ENCODE measurements at places on chromosomes 6 and 20.

DNA sequence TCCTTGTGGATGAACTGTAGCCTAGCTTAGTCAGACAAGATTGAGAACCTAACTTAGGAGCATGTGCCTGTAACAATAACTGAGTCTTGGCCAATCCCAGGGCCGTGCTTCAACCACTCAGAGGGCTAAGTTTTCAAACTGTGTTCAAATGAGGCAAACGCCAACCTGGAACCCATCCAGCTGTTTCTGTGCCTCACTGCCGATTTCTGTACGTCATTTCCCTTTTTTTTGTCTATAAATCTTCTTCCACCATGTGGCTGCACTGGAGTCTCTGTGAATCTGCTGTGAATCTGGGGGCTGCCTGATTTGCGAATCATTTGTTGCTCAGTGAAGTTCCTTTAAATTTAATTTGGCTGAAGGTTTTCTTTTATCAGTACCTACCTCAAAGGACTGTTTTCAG is 115.0 kb upstream of the CHD6 start:
- DNase-seq = no peak

- no peak for DNase-seq
Measured at GRCh38 chr6:26223228-26223627, 136.0 kb downstream of the HFE start.

DNA sequence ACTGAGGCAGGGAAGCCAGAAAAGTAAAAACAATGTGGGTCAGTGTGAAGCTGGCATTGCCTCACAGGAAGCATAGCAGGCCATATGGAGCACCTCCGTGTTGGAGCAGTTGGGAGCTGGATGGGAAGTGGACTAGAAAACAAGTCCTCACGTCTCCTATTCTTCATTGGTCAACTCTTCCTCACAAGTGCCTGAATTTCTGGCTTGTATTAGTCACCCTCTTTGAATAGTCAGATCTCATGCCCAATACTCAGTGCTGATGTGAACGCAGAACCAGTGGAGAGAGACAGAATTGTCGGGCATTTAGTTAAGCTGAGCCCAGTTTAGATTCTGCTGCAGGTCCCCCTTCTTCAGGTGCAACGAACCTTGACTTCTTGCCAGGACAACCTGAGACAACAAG is 22.3 kb upstream of the RSPO3 start:
- DNase-seq = no peak

DNA sequence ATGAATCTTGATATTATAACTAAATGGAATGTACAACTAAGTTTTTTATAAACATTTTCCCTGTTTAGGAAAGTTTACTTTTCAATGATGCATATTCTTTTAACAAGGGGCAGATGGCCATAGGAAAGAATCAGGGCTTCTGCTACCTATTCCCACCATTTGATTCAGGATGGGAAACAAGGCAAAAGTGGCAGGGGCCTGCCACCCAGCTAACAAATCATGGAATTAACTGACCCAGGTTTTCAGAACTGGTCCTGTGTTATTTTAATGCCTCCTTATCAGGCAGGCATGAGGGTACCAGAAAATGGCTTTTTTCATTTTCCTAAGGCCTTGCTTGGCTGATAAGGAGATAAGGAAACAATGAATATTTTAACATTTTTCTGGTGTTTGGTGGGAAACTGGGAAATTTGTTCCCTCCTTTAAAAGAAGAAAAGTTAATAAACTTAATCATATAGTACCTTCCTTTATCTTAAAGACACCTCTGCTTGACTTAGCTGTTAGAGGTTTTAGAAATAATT is 6.7 kb downstream of the POU3F2 start:
- DNase-seq = no peak

DNA sequence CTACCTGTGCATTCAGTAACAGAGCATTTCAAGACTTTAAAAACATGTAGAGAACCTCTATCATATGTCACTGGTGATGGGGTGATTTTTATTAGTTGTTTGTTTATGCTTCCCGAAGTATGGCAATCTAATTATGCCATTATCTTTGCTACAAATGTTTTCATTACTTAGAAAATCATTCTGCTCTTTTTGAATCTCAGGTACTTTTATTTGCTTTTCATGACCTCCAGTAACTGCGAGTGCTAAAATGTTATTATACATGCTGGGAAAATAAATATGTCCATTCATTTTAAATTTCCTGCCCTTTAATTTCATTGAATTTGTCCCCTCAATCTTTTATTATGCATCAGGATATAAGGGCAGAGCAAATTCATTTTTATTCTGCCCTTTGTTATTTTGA is 515.7 kb downstream of the NKAIN2 start:
- no peak for DNase-seq

GRCh38 chr20:17947474-17947815 is 21.1 kb downstream of the SNX5 start:
- no peak for DNase-seq

DNA sequence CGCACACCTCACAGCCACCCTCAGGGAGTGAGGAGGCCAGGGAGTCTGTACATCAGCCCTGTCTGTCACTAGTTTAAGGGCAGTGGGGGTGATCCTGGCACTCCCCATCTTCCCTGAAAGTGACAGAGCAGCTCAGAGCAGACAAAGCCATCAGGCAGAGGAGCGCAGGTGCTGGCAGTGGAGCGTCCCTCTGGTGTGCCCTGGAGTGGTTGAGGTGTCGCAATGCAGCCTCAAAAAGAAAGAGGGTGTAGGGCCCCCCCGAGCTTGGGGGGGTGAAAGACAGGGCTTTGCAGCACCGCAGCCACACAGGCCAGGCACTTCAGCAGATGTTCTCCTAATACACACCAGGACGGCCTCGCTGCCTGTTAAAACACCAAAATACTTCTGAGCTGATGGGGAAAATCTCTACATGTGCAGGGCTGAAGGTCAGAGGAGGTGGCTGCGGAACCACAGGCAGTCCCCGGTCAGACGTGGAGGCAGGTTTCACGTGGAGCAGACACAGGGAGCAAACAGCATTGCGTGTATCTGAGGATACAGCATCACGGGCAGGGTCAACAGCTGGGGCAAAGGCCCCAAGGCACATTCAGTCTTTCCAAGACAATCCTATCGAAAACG is 69.5 kb downstream of the PREX1 start:
- no peak for DNase-seq

GRCh38 chr6:140062043-140063020 is 687.9 kb upstream of the CITED2 start:
- DNase-seq = peak; percentile 75

- DNase-seq = no peak
Measured at GRCh38 chr6:16095180-16095579, 33.7 kb upstream of the MYLIP start.

GRCh38 chr6:113411011-113411410 is 446.1 kb upstream of the MARCKS start:
- DNase-seq = no peak

DNA sequence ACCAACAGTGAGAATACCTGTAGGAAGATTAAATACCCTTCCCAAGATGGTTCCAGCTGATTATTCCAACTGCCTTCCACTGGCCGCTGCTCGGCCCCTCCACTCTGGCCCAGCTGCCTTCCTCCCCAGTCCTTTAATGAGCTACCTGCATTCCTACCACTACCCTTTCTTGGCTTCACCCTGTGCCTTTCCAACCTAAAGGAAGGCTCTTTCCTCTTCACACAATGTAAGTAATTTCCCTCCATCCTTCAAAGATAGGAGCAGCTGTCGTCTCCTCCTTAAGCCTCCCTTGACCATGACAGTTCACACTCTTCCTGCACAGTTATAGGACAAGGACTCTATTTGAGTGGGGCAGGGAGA is 16.2 kb upstream of the SNX9 start:
- DNase-seq = no peak

- DNase-seq = no peak
Measured at GRCh38 chr6:149867876-149868640, 3.9 kb upstream of the LRP11 start.

DNA sequence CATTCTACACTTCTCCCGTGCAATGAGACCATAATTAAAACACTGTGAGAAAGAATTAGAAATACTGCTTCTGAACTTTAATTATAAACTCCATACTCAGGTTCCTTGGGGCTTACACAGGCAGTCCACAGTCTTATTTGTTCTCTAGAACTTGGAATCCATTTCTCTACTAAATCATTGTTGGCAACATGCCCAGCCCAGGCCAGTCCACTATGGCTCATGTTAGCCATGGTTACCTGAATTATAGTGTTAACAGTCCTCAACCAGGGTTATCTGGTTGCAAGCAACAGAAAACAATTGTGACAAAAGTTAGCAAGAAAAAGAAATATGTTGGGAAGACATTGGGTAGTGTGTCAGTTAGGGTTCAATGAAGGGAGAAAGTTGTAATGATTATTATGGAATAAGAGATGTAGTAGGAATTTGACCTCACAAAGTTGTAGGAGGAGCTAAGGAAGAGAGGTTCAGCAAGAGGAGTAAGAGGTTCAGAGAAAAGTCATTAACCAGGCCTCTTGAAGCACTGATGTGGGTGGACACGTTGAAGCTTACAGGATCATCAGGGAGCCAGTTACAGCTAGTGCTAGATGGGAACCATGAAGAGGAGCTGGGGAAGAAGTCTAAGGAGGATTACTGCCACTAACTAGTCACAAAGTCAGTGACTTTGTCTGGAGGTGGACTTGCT is 352.5 kb upstream of the PRND start:
- DNase-seq = no peak

DNA sequence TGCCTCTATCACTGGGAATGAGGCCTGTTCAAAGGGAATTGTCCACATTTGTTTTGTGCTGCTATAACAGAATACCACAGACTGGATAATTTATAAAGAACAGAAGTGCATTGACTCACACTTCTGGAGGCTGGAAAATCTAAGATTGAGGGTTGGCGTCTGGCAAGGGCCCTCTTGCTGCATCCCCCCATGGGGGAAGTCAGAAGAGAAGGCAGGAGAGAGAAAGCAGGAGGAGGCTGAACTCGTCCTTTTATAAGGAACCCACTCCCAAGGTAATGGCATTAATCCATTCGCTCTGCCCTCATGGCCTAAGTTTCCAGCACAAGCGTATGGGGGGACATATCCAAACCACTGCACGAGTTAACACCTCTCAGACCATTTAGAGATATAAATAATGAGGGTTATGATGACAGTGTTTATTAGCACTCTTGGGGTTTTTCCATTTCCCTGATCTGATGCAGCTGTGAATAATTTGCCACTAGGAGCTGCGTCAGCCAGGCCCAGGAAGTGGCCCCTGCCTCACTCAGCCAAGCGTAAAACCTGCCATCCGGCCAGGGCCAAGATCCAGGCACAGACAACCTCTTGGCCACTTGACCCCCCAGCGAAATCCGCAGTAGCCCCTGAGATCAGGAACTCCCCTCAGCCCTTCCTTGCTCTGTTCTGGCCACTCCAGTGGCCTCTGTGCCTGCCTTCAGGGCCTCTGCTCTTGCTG is 14.2 kb upstream of the SLCO4A1 start:
- DNase-seq = peak; percentile 77

DNA sequence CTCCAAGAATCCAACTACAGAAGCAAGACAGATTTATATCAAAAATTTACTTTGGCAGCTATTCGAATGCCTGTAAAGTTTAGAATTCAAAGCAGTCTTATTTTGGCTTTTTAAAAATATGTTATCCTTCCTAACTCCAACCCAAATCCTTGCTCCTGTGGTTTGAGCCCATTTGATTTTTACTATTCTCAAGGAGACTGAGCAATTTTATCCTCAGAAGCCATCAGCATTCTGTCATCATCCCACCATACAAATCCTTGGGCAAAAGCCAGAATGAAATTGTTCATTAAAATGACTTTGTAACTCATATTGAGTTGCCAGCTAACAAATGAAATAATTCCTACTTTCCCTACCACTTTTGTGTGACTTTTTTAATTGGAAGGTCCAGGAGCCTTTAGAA is 392.8 kb downstream of the ADGRB3 start:
- no peak for DNase-seq

- DNase-seq = peak; percentile 74
Measured at GRCh38 chr6:3592371-3592941, 135.6 kb upstream of the SLC22A23 start.

GRCh38 chr6:17167327-17167979 is 65.6 kb downstream of the STMND1 start:
- DNase-seq = no peak

DNA sequence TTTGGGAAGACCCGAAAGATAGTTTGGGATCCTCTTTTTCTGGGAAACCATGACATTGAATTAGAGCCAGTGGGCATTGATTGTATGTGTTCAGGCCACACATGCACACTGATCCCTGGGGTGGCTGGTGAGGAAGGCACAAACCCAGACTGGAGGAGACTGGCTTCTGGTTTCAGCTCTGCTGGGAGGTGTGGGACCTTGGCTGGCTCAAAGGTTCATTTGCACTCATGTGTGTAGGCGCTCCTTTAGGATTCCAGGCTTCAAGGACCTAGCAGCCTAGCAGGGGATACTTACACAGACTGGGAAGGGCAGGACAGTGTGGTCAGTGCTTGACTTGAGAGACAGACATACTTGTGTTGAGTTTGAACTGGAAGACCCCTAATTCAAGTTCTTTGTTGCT is 7.2 kb downstream of the RIN2 start:
- no peak for DNase-seq

DNA sequence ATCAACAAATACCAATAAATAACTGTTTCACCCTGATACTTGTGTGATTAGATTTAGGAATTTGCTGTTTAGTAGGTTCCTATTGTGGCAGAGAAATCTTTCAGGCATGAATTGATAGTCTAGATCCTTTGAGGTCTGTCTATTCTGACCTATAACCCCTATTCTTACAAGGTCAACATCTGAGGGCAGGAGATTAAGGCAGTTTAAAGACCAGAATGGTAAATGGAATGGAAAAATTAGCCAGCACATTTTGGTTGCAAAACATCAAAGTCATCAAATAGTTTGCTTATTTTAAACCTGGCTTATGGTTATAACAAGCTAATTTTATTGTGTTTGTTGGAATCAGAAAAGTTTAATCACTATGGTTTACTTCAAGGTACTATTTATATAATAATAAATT is 78.4 kb downstream of the LIN28B start:
- no peak for DNase-seq

GRCh38 chr20:63377951-63378381 is 16.8 kb upstream of the CHRNA4 start:
- no peak for DNase-seq

- no peak for DNase-seq
Measured at GRCh38 chr6:140576004-140576555, 1201.6 kb upstream of the CITED2 start.

DNA sequence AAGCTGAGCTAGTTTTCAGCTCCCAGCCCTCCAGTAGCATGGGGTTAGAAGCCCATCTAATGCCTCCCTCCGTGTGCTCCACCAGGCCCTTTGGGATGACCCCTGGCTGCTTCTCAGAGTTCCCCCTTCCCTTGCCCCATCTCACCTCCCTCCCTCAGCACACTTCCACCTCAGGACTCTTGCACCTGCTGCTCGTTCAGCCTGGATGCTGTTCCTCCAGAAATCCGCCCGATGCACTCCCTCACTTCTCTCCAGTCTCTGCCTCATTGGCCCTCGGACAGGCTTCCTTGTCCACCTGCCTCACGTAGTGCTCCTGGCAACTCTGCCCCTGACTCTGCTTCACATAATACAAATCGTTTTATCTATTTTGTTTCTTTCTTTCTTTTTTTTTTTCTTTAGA is 26.8 kb downstream of the FGD2 start:
- DNase-seq = no peak

Measured in epithelial cell of proximal tubule (primary cell).